ENCODE measurements at places on chromosomes 3 and 15.

GRCh38 chr15:71303977-71304376 lies 188.7 kb downstream of the THSD4 start:
- no peak for DNase-seq

DNA sequence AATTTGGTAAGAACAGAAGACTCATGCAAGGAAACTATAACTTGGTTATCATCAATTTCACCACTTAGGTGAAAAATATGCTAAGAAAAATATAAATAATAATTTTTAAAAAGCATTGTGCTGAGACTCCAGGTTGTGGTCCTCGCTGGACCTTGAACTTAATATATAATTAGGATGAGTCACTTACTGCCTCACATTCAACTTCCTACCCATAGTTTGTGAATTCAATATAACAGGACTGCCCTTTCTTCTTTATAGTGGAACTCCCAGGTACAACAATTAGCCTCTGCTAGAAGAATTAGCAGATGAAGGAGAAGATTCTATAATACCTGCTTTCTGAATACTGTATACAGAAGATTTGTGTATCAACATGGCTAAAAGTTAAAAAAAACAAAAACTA lies 149.1 kb upstream of the SPRED1 start:
- DNase-seq, result no peak

GRCh38 chr3:106560451-106560966 lies 691.7 kb upstream of the CBLB start:
- DNase-seq, result no peak

GRCh38 chr15:32643907-32644445 lies 2.5 kb downstream of the SCG5 start:
- DNase-seq, result no peak

DNA sequence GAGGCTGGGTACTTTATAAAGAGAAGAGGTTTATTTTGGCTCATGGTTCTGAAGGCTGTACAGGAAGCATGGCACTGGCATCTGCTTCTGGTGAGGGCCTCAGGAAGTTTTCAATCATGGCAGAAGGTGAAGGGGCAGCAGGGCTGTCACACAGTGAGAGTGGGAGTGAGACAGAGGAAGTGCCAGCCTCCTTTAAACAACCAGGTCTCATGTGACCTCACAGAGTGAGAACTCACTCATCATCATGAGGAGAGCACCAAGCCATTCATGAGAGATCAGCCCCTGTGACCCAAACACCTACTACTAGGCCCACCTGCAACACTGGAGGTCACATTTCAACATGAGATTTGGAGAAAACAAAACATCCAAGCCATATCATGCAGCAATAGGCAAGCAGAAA lies 9.3 kb upstream of the RFTN1 start:
- no peak for DNase-seq

DNA sequence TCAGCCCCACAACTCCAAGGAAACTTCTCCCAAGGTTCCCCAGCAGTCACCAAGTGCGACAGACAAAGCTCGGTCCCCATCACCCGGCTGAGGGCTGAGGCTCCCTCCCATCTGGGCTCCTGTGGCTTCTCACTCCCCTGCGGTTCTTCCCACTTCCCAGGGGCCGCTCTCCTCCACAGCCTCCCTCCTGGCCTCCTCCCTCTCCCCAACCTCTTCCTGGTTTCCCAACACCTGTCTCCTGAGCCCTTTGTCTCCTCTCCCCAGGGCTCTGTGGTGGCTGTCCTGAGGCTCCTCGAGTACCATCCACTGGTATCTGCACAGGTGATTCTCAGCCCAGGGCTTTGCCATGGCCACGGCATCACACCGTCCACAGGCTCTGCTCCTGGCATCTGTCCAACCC lies 113.2 kb upstream of the NSMCE3 start:
- DNase-seq, result no peak

- no peak for DNase-seq
Measured at GRCh38 chr15:77145370-77145769, 74.5 kb upstream of the TSPAN3 start.

DNA sequence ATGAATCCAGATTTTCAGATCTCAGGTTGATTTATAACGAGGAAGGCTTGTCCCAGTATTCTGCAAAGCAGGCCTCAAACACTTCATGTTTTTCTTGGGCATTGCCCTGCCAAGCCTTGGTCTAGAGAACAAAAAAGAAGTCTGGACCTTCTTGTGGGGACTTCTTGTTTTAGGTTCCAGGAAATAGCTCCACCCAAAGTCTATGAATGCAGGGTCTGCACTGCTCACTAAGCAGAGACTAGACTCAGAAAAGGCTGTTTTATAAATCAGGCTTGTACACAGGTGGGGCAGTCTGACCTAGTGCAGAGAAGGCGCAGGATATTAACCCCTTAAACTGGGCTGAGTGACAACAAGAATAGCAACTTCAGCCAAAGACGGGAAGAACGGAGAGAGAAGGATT lies 44.3 kb downstream of the GLB1 start:
- no peak for DNase-seq

GRCh38 chr3:139499536-139499935 lies 23.2 kb upstream of the RBP2 start:
- no peak for DNase-seq

GRCh38 chr3:179072100-179072438 lies 460 bp upstream of the ZMAT3 start:
- DNase-seq, result peak; percentile 76

- no peak for DNase-seq
Measured at GRCh38 chr15:39511916-39512260, 69.0 kb upstream of the THBS1 start.

- no peak for DNase-seq
Measured at GRCh38 chr15:65979837-65980236, 110.5 kb downstream of the RAB11A start.

DNA sequence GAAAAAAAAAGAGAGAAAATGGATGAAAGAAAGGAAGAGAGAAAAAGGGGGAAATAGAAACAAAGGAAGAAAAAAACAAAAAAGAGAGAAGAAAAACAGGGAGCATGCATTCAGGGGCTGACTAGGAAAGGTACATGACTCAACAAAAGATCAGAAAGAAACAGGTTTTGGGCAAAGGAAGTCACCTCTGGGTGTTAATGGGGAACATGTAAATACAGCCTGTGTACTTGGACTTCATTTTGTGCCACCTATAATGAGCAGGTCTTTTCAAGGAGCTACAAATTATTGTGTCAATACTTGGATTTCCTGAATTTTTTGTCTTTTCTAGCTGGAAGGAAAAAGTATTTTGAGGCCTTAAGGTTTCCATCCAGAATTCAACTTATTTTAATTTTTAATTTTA lies 53.4 kb upstream of the CCDC50 start:
- DNase-seq, result no peak

DNA sequence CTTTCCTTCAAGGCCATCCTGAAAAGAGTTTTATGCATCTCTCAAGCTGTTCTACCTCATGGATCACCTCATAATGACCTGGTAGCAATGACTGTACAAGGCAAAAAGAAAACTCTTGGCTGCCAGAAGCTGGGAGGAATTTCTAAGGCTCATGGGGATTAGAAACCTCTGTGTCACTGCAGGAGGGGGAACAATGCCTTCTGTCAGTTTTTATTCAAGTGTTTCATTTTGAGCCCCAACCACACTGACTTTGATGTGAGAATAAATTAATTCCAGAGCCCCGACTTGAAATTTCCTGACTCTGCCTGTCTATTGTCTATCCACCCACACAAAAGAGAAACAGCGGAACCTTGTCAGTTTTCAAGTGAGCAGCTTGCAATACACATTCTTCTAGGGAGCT lies 58.7 kb upstream of the MRPL3 start:
- DNase-seq, result no peak

DNA sequence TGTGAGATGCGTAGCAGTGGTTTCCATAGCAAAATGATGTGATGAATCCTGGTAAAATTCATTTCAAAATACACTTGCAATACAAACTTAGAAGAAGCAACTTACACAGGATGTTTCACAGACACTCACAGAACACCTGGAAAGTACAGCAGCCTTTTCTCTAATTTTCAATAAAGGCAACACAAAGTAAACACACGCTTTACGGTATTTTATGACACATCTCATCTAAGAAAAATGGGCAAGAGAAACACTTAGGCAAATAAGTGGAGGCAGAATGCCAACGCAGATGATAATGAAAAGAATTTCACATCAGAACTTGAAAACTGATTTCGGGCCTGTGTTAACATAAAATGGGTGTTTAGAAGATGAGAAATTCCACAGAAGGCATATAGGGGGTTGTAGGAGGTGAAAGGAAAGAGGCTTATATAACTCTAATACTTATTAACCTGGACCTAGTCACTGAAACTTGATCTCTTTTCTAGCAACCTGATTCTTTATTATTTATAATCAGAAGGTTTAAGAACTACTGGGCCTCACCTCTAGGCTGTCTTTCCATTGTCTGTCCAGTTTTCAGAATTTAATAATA lies 25.6 kb upstream of the MAP3K13 start:
- no peak for DNase-seq

- DNase-seq, result no peak
Measured at GRCh38 chr15:25784876-25785640, 78.1 kb downstream of the ATP10A start.

GRCh38 chr3:191353022-191353777 lies 22.9 kb upstream of the UTS2B start:
- no peak for DNase-seq

DNA sequence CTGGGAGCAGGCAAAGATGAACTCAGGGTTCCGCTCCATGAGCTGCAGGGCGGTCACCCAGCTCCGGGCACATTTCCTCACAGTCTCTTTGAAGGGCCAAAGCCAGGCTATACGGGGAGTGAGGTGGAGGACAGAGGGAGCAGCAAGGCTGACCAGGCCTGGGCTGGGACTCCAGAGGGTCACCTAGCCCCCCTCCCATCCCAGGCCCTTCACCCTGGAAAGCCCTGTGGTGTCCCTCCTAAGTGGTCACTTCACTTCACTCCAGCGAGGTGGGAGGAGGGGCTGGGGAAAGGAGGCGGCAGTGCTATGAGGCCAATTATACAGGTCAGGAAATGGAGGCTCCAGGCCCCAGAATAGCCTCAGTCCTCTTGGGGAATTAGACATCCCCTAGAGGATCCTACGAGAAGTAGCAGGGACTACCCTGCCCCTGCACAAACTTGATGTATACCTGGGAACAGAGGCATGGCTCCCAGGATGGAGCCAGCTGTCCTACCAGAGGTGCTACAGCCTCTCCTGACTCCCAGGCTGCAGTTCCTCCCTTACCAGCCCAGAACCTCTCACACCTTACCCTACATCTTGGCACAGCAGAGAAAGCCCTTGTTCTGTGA lies 5.7 kb downstream of the MAN2C1 start:
- DNase-seq, result no peak
